ENCODE measurements at places on chromosomes 1 and 21.

GRCh38 chr1:22636353-22636752, at the start of gene C1QA:
Gene C1QA (plus strand): TSS chr1:22636628. CDS start chr1:22637617, 989 bp downstream.
- DNase-seq = no peak

- DNase-seq = no peak
Measured at GRCh38 chr1:109826930-109827349, 63.2 kb upstream of the EPS8L3 start.

DNA sequence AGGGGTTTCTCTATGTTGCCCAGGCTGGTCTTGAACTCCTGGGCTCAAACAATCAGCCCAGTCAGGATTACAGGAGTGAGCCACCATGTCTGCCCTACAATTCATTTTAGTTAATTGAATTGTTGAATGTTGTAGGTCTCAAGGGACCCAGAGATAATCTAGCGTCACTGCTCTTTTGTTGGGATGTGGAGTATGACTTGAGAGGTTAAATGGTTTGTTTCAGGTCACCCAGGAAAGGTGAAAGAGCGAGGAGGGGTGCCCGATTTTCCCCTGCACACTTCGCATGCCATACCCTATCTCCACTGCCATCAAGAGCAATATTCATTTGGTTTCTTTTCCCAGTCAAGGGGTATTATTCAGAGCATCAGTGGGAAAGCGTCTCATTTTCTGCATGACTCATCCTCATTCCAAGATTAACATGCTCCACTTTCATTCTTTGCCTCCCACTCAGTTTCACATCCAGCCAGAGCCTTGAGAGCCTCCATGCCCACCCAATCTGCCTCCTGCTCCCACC, 13.1 kb upstream of the SLC30A1 start:
- no peak for DNase-seq

DNA sequence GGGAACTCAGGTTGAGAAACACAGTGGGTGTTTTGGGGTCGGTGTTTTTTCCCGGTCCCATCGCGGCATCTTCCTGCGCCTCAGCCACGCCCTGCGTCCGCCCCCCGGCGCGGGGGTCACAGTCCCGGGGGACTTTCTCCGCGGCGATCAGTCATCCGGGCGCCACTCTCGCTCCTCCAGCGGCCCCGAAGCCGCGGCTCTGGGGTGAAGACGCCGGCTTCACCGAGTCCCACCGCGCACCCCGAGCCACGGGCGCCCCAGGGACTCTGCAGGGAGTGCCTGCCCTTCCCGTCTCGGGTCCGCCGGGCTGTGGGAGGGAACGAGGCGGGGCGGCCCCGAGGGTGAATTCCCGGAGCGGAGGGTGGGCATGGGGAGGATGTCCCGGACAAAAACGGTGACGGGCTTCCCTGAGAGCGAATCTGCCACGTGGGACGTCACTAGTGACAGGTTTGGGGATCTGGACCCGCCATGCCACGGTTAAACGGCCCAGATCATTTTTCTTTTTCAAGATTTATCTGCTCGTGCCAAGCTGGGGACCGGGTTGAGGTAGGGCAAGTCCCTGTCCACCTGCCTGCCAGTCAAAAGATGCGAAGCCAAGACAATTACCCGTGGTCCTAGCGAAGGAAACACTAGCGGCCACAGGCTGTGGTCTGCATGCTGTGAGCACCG, 717 bp upstream of the BATF3 start:
- peak; percentile 68 for DNase-seq

DNA sequence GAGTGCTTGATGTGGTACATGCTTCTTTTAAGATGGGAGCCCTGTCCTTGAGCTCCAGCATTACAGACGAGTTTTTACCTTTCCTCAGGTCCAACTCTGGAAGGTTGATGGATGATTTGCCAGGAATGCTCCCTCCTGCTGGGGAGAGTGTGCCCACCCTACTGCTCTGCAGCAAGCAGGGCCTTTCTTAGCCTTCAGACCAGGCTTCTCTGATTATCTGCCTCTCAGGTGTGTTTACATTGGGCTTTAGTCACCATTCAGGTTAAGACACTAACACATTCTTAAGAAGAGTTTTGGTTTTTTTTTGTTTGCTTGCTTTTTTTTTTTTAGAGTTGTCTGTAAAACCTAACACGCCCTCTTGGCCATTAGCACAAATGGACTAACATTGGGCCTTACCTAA, 301.8 kb downstream of the KCNT2 start:
- no peak for DNase-seq

- DNase-seq = no peak
Measured at GRCh38 chr1:204894606-204895005, 23.9 kb downstream of the NFASC start.

- no peak for DNase-seq
Measured at GRCh38 chr1:205436776-205437410, 15.0 kb upstream of the LEMD1 start.
